ENCODE measurements at places on chromosomes 11 and 22.

- no peak for DNase-seq
Observed at GRCh38 chr11:75562836-75563484, 907 bp downstream of the SERPINH1 start.

DNA sequence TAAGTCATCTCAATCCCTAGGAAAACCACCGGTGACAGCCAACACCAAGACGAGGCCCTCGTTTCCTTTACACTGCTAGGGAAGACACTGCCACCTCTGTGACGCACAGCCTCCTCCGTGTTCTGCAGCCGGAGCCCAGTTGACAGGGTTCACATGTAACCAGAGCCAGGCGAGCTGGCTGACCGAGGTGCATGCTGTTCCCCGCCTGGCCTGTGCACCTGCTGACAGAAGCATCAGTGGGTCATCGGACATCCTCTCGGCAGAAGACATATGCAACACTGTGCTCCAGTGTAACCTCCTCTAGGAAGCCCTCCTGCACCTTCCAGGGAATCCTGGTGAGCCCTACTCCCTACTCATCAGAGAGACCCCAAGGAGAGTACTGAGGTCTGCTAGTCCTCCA lies 114.2 kb upstream of the TP53AIP1 start:
- no peak for DNase-seq

GRCh38 chr11:15313862-15314261 lies 199.1 kb downstream of the INSC start:
- no peak for DNase-seq

GRCh38 chr22:19270873-19271272 lies 20.6 kb downstream of the CLTCL1 start:
- no peak for DNase-seq

- DNase-seq = no peak
Observed at GRCh38 chr11:64754124-64754918, 5.5 kb downstream of the PYGM start.

GRCh38 chr22:21641417-21641788 lies 699 bp upstream of the SDF2L1 start:
- DNase-seq = no peak

- DNase-seq = no peak
Observed at GRCh38 chr22:25748704-25749103, 6.7 kb downstream of the MYO18B start.

DNA sequence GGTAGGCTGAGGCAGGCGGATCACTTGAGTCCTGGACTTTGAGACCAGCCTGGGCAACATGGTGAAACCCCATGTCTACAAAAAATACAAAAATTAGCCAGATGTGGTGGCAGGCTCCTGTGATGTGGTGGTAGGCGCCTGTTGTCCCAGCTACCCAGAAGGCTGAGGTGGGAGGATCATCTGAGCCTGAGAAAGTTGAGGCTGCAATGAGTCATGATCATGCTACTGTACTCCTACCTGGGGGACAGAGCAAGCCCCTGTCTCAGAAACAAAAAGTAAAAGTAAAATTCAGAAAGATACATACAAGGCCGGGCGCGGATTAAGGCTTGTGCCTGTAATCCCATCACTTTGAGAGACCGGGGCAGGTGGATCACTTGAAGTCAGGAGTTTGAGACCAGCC lies 6.3 kb downstream of the LDHAL6A start:
- no peak for DNase-seq

DNA sequence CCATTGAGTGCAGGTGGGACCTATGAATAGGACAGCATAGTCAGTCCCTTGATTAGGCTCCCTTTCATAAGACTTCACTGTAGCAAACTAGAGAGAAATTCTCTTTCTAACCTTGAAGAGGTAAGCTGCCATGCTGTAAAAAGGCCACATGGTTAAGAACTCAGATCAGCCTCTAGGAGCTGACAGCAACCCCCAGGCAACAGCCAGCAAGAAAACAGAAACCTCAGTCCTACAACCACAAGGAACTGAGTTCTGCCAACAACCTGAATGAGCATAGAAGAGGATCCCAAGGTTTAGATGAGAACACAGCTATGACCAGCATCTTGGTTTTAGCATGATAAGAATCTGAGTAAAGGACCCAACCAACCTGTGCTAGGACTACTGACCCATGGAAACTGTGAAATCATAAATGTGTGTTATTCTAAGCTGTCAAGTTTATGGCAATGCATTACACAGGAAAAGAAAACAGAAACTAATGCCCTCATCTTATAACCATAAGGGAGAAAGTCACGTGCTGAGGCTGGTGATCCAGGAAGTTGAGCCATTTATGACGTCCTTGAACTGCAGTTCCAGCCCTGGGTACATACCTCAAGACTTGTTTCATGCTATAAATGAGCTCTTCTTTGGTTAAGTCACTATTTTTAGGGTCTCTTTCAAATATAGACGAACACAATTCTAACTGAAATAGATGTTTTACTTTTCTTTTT lies 43.3 kb downstream of the RAB38 start:
- no peak for DNase-seq

DNA sequence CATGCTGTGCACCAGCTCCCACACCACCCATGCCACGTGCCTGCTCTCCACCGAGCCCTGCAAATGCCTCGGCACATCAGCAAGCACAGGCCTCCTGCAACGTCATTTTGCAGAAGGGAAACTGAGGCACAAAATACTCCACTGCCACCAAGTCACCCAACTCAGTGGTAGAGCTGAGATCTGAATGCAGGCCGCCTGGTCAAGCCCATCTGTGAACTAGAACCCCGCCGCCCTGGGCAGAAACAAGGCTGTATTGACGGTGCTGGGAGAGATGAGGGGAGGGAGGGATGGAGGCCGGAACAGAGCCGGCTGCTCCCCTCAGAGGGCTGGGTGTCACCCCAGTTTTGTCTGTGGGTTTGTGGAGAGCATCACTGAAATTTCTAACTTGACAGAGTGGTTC lies 81.4 kb downstream of the CDKN1C start:
- DNase-seq = no peak

DNA sequence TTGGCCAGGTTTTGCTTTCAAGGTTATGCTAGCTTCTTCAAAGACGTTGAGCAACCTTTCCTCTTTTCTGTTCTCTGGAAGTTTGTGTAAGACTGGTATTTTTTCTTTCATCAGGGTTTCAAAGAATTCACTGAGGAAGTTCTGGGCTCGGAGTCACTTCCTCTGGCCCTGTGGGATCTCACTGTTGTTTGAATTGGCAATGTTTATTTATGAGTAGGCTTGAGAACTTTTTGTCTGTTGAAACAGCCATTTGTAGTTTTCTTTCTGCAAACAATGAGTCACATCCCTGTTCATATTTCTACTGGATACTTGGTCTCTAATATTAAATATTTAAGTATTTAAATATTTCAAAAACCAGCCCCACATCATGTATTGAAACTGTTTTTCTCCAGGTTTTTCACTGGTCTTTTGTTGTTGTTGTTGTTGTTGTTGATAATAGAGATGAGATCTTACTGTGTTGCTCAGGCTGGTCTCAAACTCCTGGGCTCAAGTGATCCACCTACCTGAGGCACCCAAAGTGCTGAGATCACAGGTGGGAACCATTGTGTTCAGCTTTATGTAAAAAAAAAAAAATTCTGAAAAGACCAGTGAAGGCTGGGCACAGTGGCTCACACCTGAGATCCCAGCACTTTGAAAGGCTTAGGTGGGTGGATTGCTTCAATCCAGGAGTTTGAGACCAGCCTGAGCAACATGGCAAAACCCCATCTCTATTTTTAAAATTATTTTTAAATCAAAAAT lies 26.9 kb downstream of the SUSD2 start:
- no peak for DNase-seq

DNA sequence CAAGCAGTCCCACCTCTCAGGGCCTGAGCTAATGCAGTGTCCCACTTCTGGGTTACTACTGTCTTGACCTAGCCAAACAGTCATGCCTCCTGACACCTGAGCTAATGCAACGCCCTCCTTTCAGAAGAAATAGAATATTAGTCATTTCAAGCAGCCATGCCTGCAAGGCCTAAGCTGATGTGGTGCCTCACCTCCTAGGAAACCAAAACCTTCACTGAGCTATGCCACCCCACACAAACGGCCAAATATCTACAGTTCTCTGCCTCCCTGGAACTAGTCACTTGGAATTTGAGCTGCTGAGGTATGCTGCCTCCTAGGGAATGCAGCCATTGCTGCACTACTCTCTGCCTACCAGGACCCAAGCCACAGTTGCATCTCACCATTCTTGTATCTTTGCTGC lies 8.3 kb upstream of the MS4A6E start:
- no peak for DNase-seq

GRCh38 chr11:123704341-123704740 lies 37.1 kb downstream of the ZNF202 start:
- DNase-seq = no peak

GRCh38 chr11:10328314-10329098 lies 23.6 kb downstream of the ADM start:
- no peak for DNase-seq

- no peak for DNase-seq
Observed at GRCh38 chr11:79437981-79438630, 2.7 kb downstream of the TENM4 start.

DNA sequence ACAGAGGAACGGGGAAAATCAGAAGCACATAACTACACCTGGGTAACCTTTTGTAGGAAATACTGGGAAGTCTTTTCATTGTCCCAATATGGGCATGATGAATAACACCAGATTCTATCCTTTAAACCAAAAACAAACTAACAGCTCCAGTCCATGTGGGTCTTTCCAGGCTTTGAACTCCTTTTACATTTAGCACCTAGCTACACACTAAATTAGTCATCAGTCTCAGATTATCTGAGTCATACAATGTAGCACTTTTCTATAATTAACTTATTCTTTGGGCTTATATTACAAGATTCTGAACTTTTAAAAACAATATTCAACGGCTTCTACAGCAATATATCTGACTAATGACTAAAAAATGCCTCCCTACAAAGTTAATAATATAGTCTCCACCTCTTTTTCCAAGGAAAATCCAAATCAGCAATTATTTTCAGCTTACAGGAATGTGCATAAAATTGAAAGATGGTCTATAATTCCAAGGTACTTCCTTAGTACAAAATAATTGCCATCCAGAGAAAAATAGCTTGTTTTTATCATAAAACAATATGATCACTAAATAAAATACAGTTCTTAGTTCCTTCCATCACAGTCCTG lies 26.3 kb downstream of the STK33 start:
- DNase-seq = no peak

GRCh38 chr11:100709233-100709957 lies 22.3 kb downstream of the ARHGAP42 start:
- DNase-seq = no peak

DNA sequence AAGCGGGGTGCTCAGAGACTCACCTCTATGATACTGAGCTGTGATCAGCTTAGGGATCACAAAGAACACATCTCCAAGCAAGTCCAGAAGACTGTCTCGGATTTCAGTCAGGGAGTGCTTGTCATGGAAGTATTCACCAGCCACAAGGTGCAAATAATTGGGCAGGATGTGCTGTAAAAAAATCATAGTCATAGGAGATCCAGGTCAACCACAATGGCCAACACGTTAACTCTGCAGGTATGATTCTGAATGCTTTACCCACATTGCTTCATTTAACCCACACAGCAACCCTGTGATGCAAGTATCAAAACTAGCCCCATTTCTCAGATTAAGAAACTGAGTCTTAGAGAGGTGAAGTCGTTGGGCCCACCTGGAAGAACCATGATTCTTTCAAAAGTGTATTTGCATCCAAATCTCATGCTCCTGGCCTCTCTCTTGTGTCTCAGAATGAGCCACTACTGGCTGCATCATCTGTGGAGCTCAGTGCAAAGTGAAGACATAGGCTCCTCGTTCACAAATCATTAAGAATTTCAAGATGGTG lies 179.3 kb downstream of the BCR start:
- no peak for DNase-seq

DNA sequence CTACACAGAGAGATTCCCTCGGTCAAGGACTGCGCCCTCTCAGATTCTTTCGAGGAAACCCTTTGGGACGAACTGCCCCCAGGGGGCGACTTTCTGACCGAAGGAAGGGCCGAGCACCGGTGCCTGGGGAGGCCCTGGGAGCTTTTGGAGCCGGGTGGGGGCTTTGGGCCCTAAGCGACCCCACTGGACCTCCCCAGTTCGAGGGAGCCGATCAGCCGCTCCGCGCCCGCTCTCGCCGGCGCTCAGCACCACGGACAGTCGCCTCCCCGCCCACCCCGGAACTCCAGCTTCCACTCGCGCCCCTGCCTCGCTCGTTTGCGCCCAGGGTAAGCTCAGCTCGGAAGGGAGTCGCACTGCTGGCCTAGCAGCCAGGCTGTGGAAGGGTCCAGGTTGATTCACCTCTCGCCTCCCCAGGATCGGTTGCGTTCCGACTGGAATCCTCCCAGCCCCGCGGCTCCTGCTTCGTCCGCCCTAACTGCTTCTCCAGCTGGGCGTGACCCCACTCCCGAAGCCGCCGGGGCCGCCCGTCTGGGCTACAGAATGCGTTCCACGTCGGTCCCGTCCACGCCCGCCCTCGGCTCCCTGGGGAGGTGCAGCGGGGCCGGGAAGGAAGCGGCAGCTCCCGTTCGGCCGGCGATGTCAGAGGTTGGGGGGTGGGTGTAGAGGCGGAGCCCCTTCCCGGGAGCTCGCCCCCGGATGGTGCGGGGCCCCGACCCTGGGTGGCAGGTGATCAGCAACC lies 428 bp downstream of the SCN3B start:
- no peak for DNase-seq

GRCh38 chr11:119594639-119595249 lies 134.3 kb downstream of the NECTIN1 start:
- DNase-seq = no peak

DNA sequence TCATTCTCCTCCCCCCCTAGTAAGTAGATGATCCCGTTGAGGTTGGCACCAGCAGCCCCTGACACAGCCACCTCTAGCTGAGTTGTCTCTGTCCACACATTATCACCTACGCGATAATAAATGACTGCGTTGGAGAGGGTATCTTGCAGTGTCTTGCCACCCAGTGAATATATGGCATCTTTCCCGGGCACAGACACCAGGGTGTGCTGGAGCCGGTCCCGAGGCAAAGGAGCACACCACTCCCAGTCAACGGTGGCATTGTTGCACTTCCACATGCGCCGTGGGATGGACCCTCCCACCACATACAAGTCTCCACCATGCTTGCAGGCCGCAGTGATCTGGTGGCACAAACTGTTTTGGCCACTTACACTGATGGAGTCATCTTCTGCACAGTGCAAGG lies 5.4 kb downstream of the KBTBD4 start:
- no peak for DNase-seq

GRCh38 chr11:63920939-63921417 lies 4.0 kb upstream of the RCOR2 start:
- no peak for DNase-seq

GRCh38 chr11:91305402-91305801 lies 919.2 kb upstream of the FAT3 start:
- DNase-seq = no peak

GRCh38 chr11:1242289-1242688 lies 19.4 kb downstream of the MUC5B start:
- DNase-seq = no peak

DNA sequence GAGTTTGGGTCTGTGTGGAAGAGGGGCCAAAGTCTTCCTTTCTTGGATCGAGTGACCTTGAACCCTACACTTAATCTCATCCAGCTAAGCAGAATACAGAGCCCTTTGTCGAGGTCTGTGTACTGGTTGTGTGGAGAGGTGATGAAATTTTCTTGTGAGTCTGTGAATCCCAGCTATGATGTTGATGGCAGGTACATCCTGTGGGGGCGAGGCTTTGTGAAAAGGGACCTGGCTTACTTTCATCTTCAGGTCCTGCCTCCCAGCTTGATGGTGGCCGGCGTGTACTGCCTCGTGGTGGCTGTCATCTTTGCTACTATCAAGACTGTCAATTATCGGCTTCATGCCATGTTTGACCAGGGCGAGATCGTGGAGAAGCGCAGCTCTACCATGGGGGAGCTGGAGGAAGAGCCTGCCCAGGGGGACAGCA lies 1.0 kb downstream of the PCNX3 start:
- DNase-seq = no peak

Measured in NCI-H2081 treated with DMSO at 0.1 percent for 48 hours (cell line).